ENCODE measurements at places on chromosomes 3 and 15.

DNA sequence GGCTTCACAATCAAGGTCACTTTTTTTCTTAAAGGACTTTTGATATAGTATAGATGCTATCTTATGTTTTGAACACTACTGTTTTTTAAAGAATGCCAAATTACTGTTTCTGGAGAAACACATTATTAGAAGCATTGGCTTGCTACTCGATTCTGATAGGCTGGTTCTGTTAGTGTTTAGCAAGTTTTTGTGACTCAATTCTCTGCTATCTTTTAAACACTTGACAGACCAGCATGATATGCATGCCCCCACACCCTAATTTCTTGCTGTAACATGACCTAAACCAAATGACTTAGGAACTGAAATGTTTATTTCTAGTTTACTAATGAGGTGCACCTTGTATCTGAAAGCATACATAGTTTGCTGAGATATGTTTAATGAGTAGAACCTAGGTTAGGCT lies 5.5 kb upstream of the IL20RB start:
- H3K36me3 ChIP-seq = peaks cover 5% of the 10 kb centered on the region
- H3K27ac ChIP-seq = no peak overlapping the region
- no peak for DNase-seq
- H3K4me1 ChIP-seq = peaks cover 18% of the 10 kb centered on the region
- H3K27me3 ChIP-seq = no peaks in the 10 kb centered on the region
- H3K4me3 ChIP-seq = no peak overlapping the region

- no peak overlapping the region for H3K4me3 ChIP-seq
- no peaks in the 10 kb centered on the region for H3K4me1 ChIP-seq
- H3K27me3 ChIP-seq = no peaks in the 10 kb centered on the region
- peaks cover 79% of the 10 kb centered on the region for H3K36me3 ChIP-seq
- peak; percentile 63 for DNase-seq
- H3K27ac ChIP-seq = no peak overlapping the region
Measured at GRCh38 chr3:185308126-185308754, 54.4 kb upstream of the EHHADH start.

GRCh38 chr3:184540777-184541681 lies 20.6 kb upstream of the EPHB3 start:
- H3K27me3 ChIP-seq = peaks cover 86% of the 10 kb centered on the region
- no peak overlapping the region for H3K27ac ChIP-seq
- H3K4me1 ChIP-seq = peaks cover 17% of the 10 kb centered on the region
- H3K36me3 ChIP-seq = no peaks in the 10 kb centered on the region
- H3K4me3 ChIP-seq = no peak overlapping the region

DNA sequence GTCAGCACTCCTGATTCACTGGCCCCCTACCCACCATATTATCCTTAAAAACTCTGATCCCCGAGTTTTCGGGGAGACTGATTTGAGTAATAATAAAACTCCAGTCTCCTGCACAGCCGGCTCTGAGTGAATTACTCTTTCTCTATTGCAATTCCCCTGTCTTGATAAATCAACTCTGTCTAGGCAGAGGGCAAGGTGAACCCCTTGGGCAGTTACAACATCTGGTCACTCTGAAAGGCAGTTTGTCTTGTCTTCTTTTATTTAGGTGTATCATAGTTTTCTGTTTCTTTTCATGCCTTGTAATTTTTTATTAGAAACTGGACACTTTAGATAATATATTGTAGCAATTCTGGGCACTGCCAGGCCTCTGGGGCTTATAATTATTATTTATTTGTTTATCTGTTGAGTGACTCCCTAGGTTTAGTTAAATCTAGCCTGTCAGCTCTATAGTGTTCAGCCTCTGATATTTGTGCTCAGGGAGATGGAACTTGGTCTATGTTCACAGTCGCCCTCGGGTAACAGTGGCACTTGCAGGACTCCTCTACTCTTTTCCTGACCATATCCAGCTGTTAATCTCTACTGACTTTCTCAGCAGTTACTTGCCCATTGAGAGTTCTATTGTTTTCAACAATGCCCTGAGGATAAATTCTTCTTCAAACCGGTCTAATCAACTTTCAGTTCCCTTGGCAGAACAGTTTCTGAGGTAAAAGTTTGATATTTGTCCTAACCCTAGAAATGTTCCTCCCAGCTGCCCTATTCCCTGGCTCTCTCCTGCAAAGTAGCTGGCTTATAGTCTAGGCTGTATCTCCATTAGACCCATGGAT lies 15.5 kb upstream of the PLAAT1 start:
- H3K4me1 ChIP-seq = peaks cover 3% of the 10 kb centered on the region
- no peak for DNase-seq
- peak overlapping the region; percentile 15 for H3K27ac ChIP-seq
- no peaks in the 10 kb centered on the region for H3K36me3 ChIP-seq

- peaks cover 5% of the 10 kb centered on the region for H3K4me1 ChIP-seq
- no peaks in the 10 kb centered on the region for H3K36me3 ChIP-seq
- no peak overlapping the region for H3K27ac ChIP-seq
- peaks cover 13% of the 10 kb centered on the region for H3K27me3 ChIP-seq
Measured at GRCh38 chr3:43034200-43034599, 55.1 kb downstream of the GASK1A start.

DNA sequence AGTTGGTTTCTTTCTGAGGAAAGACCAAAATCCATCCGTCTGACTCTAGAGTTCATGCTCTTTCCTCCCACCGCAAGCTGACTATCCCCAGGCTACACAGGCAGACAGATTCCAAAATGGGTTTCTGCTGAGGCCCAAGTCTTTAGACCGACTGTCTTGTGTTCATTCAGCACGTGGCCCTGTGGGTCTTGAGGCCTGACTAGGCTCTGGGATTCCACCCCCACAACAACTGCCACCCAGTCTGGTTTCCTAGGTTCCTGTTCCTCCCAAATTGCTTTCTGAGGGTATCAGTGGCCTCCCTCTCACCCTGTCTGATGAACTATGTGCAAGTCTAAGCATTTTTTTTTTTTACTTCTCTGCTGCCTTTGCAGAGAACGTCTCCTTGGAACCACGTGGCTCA lies 67.7 kb downstream of the CYP19A1 start:
- DNase-seq = no peak
- no peaks in the 10 kb centered on the region for H3K36me3 ChIP-seq
- no peak overlapping the region for H3K27ac ChIP-seq
- H3K4me3 ChIP-seq = no peak overlapping the region

DNA sequence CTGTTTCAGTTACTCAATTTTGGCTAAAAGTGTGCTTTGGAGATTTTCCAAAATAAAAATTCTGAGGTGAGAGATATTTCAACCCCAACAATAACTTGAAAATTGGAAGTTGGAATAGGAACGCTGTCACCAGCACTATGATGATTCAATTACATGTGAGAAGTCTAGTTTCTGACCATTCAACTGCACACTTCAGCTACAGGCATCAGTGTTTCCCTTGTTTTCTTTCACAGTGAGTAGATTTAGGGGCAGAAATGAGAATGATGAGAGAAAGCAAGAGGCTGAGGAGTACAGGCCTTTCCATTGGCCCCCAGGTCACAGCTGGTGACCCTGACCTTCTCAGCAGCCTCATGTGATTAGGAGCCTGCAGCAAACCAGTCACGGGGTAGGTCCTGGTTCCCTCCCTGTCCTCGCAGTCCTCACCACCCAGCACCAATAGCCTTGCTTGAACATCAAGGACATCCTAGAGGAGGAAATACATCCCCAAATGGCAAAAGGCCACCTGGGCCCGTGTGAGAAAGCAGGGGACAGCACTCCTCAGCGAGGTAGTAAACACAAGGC lies 10.0 kb upstream of the FILIP1L start:
- H3K27me3 ChIP-seq = no peaks in the 10 kb centered on the region
- H3K4me3 ChIP-seq = no peak overlapping the region
- peak overlapping the region; percentile 43 for H3K27ac ChIP-seq
- no peaks in the 10 kb centered on the region for H3K36me3 ChIP-seq
- peaks cover 24% of the 10 kb centered on the region for H3K4me1 ChIP-seq

GRCh38 chr15:61243983-61244593 lies 15.0 kb upstream of the RORA start:
- no peak overlapping the region for H3K4me3 ChIP-seq
- no peak for DNase-seq
- H3K36me3 ChIP-seq = no peaks in the 10 kb centered on the region
- no peak overlapping the region for H3K27ac ChIP-seq

GRCh38 chr3:175336406-175337133 lies 477.4 kb downstream of the NAALADL2 start:
- no peaks in the 10 kb centered on the region for H3K36me3 ChIP-seq
- no peak overlapping the region for H3K27ac ChIP-seq
- no peaks in the 10 kb centered on the region for H3K4me1 ChIP-seq
- H3K4me3 ChIP-seq = no peak overlapping the region

- DNase-seq = no peak
- H3K4me1 ChIP-seq = peaks cover 18% of the 10 kb centered on the region
- no peak overlapping the region for H3K4me3 ChIP-seq
Measured at GRCh38 chr3:134287512-134287911, 36.9 kb upstream of the RYK start.

DNA sequence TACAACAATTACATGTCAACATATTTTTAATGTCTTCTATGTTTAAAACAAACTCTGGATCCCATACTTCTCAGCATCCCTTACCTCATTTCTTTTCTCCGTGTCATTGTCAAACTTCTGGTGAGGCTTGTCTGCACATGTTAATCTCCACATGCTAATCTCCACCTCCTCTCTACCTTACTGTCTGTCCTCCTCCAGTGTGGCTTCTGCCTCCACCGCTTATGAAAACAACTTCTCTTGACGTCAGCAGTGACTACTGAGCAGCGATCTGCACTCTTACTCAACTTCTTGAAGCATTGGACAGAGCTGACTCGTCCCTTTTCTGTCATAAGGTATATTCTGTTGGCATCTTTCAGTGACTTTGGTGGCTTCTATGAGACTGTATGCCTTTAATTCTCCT lies 338.2 kb upstream of the THRB start:
- no peaks in the 10 kb centered on the region for H3K36me3 ChIP-seq
- H3K27ac ChIP-seq = no peak overlapping the region
- peaks cover 12% of the 10 kb centered on the region for H3K4me1 ChIP-seq
- no peak overlapping the region for H3K4me3 ChIP-seq

DNA sequence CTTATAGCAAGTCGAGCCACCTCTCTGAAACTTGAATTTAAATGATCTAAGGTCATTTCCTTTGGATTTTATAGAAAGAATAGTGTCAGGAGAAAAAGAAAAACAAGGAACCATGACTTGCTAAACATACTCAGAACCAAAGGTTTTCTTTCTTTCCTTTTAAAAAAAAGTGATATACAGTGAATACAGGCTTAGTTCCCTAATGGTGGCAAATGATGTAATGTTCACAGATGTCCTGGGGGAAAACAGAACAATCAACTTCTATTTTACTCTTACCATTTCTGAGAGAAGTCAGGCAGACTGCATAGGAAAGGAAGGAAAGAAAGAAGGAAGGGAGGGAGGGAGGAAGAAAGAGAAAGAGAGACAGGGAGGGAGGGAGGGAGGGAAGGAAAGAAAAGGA lies 56.5 kb downstream of the ST6GAL1 start:
- peak overlapping the region; percentile 3 for H3K27ac ChIP-seq
- H3K27me3 ChIP-seq = peaks cover 4% of the 10 kb centered on the region
- peaks cover 81% of the 10 kb centered on the region for H3K36me3 ChIP-seq
- peaks cover 42% of the 10 kb centered on the region for H3K4me1 ChIP-seq
- no peak for DNase-seq

DNA sequence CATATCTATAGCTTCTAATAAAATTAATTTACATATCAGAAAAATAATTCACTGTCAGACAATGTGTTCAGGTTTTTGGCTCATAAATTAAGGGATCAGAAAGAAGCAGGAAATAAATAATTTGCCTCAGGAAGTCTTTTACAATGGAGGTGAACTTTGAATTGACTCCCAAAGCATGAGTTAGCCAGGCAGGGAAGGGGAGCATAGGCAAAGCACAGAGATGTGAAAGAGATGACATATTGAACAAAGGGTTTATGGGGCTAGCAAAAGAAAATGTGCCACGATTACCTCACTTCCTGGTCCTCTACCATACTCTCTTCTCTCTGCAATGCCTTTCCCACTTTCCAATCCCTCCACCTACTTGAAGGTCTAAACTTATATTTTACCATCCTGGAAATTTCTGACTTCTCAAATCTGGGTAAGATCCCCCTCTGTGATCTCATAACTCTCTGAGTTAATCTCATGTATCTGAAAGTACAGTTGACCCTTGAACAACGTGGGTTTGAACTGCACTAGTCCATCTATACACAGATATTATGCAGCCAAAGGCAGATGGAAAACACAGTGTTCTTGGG lies 4.1 kb upstream of the HEXA start:
- H3K4me3 ChIP-seq = no peak overlapping the region
- no peak overlapping the region for H3K27ac ChIP-seq
- H3K27me3 ChIP-seq = peaks cover 63% of the 10 kb centered on the region
- peaks cover 18% of the 10 kb centered on the region for H3K4me1 ChIP-seq

GRCh38 chr3:13083898-13084297 lies 10.7 kb upstream of the IQSEC1 start:
- H3K27ac ChIP-seq = no peak overlapping the region
- H3K4me3 ChIP-seq = no peak overlapping the region
- H3K4me1 ChIP-seq = peaks cover 25% of the 10 kb centered on the region
- H3K36me3 ChIP-seq = no peaks in the 10 kb centered on the region
- DNase-seq = no peak

GRCh38 chr15:84946772-84947489 lies 34.7 kb upstream of the PDE8A start:
- no peaks in the 10 kb centered on the region for H3K36me3 ChIP-seq
- no peak overlapping the region for H3K27ac ChIP-seq
- H3K4me1 ChIP-seq = peaks cover 19% of the 10 kb centered on the region
- DNase-seq = no peak

GRCh38 chr3:128494367-128494650 lies 1.3 kb upstream of the GATA2 start:
- H3K36me3 ChIP-seq = no peaks in the 10 kb centered on the region
- no peak for DNase-seq
- H3K27ac ChIP-seq = no peak overlapping the region
- H3K4me3 ChIP-seq = no peak overlapping the region

- H3K27me3 ChIP-seq = no peaks in the 10 kb centered on the region
- no peaks in the 10 kb centered on the region for H3K36me3 ChIP-seq
- DNase-seq = no peak
- H3K27ac ChIP-seq = no peak overlapping the region
- no peak overlapping the region for H3K4me3 ChIP-seq
Measured at GRCh38 chr15:27123291-27123690, 152.3 kb downstream of the GABRG3 start.

- no peak overlapping the region for H3K4me3 ChIP-seq
- H3K36me3 ChIP-seq = no peaks in the 10 kb centered on the region
- DNase-seq = no peak
- H3K27me3 ChIP-seq = no peaks in the 10 kb centered on the region
- peaks cover 8% of the 10 kb centered on the region for H3K4me1 ChIP-seq
Measured at GRCh38 chr3:175070946-175071345, 211.8 kb downstream of the NAALADL2 start.

- no peak for DNase-seq
- H3K4me1 ChIP-seq = no peaks in the 10 kb centered on the region
- H3K27me3 ChIP-seq = no peaks in the 10 kb centered on the region
- no peaks in the 10 kb centered on the region for H3K36me3 ChIP-seq
- H3K4me3 ChIP-seq = no peak overlapping the region
Measured at GRCh38 chr3:83928391-83928790, 1030.4 kb upstream of the CADM2 start.

GRCh38 chr3:189673535-189673934 lies 42.3 kb downstream of the TP63 start:
- no peaks in the 10 kb centered on the region for H3K4me1 ChIP-seq
- peaks cover 4% of the 10 kb centered on the region for H3K27me3 ChIP-seq
- no peak for DNase-seq
- no peak overlapping the region for H3K4me3 ChIP-seq

- H3K4me1 ChIP-seq = no peaks in the 10 kb centered on the region
- H3K27me3 ChIP-seq = no peaks in the 10 kb centered on the region
- H3K36me3 ChIP-seq = peaks cover 5% of the 10 kb centered on the region
Measured at GRCh38 chr15:70653426-70653825, 109.9 kb downstream of the UACA start.
